GM23248 (cell line): ENCODE measurements at places on chromosomes 5 and 9. TPM values are rescaled to one million over a fixed set of nuclear protein-coding genes. Genes with fewer than 3 reads are reported as not detected.

SPAAR gene
- total RNA-seq = not detected in 2 replicates

HAVCR1 gene
- total RNA-seq = not detected in 2 replicates

LCN10 gene
- total RNA-seq = not detected in 2 replicates

TMEM252 gene
- not detected in 2 replicates for total RNA-seq

ITK gene
- total RNA-seq = 0.11 TPM in 1 of 2 replicates, not detected in the other
